H9 (cell line): ENCODE measurements at places on chromosomes 2 and 18. TPM values are rescaled to one million over a fixed set of nuclear protein-coding genes. Genes with fewer than 3 reads are reported as not detected.

DNA sequence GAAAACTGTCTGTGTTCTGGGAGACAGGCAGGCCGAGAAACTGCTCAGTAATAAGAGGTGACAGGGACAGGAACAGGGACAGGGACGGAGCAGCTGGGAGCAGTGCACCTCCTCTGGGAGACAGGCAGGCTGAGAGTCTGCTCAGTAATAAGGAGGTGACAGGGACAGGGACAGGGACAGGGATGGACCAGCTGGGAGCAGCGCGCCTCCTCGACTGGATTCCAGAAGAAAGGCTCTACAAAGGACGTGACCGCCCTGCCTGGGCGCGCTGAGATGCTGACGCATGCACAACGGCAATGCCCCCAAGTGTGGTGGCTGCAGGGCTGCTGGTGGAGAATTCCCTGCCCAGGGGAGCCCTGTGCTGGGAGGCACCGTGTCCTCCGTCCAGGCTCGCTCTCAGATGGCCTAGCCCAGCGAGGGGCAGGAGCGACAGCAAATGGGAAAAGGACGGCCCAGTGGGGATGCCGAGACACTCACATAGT is 44.2 kb upstream of the PXDN start:
- DNase-seq = no peak
- no peaks in the 10 kb centered on the region; the same call in 1 of the 2 replicates for H3K4me1 ChIP-seq
- H3K27me3 ChIP-seq = no peaks in the 10 kb centered on the region
- H3K27ac ChIP-seq = no peak overlapping the region
- no peaks in the 10 kb centered on the region for H3K36me3 ChIP-seq

- H3K27ac ChIP-seq = no peak overlapping the region
- peaks cover 18% of the 10 kb centered on the region for H3K36me3 ChIP-seq
- H3K4me3 ChIP-seq = no peak overlapping the region
- DNase-seq = no peak
- no peaks in the 10 kb centered on the region for H3K27me3 ChIP-seq
These were observed 69.4 kb upstream of the ODC1 start for GRCh38 chr2:10517351-10518043.

DNA sequence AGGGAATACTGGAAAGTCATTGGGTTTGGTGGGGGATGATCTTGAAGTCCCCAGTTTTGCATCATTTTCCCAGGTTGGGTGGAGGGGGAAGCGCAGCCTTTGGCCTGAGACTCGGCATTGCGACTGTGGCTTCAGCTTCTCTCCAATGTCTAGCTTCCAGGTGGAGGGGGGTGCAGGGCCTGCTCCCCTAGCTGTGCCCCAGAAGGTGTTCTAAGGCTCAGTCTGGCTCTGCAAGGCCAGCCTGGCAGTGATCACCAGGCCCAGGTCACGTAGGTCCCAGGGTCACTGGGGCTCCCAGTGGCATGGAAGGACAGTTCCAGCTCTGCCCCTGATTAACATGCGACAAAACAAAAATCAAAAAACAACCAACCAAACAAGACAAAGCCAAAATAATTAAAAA is 56.9 kb upstream of the HAAO start:
- no peaks in the 10 kb centered on the region for H3K27me3 ChIP-seq
- H3K36me3 ChIP-seq = no peaks in the 10 kb centered on the region
- no peak for DNase-seq
- H3K4me3 ChIP-seq = no peak overlapping the region
- H3K4me1 ChIP-seq = no peaks in the 10 kb centered on the region

Gene KCNE4
- total RNA-seq = 0.20 and 0.24 TPM in 2 replicates

- H3K36me3 ChIP-seq = no peaks in the 10 kb centered on the region
- DNase-seq = no peak
- no peak overlapping the region for H3K27ac ChIP-seq
- H3K4me3 ChIP-seq = no peak overlapping the region
- H3K4me1 ChIP-seq = no peaks in the 10 kb centered on the region
- no peaks in the 10 kb centered on the region for H3K27me3 ChIP-seq
These were observed 15.4 kb upstream of the FAP start for GRCh38 chr2:162258686-162259085.

DNA sequence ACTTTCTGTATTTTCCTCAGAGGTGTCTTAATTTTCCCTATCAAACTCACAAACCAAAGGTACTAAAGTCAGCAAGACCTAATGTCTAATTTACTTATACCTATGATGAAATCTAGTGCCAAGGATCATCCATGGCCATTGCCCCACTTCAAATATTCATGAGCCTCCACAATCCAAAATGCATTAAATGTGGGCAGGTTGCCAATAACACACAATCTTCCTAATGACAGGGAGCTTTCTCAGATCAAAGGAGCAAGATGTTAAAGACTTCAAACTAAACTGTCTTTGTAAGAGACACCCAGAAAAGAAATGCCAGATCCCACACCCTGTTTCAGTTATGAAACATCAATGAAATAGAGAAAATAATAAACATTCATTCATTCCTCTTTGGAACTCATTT is 143.2 kb downstream of the TMEFF2 start:
- no peak overlapping the region for H3K4me3 ChIP-seq
- no peaks in the 10 kb centered on the region for H3K27me3 ChIP-seq
- H3K36me3 ChIP-seq = no peaks in the 10 kb centered on the region
- no peak for DNase-seq
- no peaks in the 10 kb centered on the region for H3K4me1 ChIP-seq

GRCh38 chr2:119204525-119204924 is 19.1 kb upstream of the STEAP3 start:
- H3K4me1 ChIP-seq = peaks cover 2% of the 10 kb centered on the region
- no peak overlapping the region for H3K4me3 ChIP-seq
- no peaks in the 10 kb centered on the region for H3K36me3 ChIP-seq
- H3K27ac ChIP-seq = no peak overlapping the region
- H3K27me3 ChIP-seq = no peaks in the 10 kb centered on the region

GRCh38 chr2:172087207-172087779 is 2.0 kb downstream of the DLX1 start:
- no peak for DNase-seq
- peaks cover 89% of the 10 kb centered on the region for H3K27me3 ChIP-seq
- peaks cover 2% of the 10 kb centered on the region; the same call in 1 of the 2 replicates for H3K4me1 ChIP-seq
- no peaks in the 10 kb centered on the region for H3K36me3 ChIP-seq
- no peak overlapping the region for H3K27ac ChIP-seq
- peak overlapping the region; percentile 43 for H3K4me3 ChIP-seq

GRCh38 chr2:74952575-74952974 is 5.9 kb upstream of the POLE4 start:
- H3K27me3 ChIP-seq = no peaks in the 10 kb centered on the region
- H3K4me3 ChIP-seq = no peak overlapping the region
- no peak overlapping the region for H3K27ac ChIP-seq
- H3K4me1 ChIP-seq = 0 out of 2 replicates have a peak, but pooled peaks cover under 1% of the 10 kb centered on the region

Gene KATNAL2
- total RNA-seq = 20.1 and 21.7 TPM in 2 replicates

GRCh38 chr2:154370873-154371272 is 327.6 kb upstream of the KCNJ3 start:
- H3K27me3 ChIP-seq = no peaks in the 10 kb centered on the region
- no peak overlapping the region for H3K27ac ChIP-seq
- no peaks in the 10 kb centered on the region for H3K36me3 ChIP-seq
- no peak for DNase-seq
- peaks cover 3% of the 10 kb centered on the region; the same call in 1 of the 2 replicates for H3K4me1 ChIP-seq

DNA sequence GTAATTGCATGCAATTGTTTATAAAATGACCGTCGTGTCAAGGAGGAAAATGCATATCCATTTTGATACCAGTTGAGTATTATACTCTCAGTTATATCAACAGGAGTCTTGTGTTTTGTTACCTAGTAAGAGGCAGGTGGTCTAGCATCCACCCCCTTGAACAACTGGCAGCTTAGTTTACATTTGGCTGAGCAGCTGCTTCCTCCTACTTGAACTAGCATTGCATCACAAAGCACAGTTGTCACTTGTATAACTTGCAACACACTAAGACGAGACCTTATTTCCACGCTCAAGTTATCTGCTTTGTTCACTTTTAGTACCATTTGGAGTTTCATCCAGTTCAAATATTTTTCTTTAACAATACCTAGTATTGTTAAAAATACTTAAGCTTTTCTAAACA is 75.4 kb upstream of the UBE2E3 start:
- no peaks in the 10 kb centered on the region for H3K27me3 ChIP-seq
- H3K4me3 ChIP-seq = no peak overlapping the region
- peaks cover 4% of the 10 kb centered on the region; the same call in 1 of the 2 replicates for H3K4me1 ChIP-seq
- no peaks in the 10 kb centered on the region for H3K36me3 ChIP-seq

DNA sequence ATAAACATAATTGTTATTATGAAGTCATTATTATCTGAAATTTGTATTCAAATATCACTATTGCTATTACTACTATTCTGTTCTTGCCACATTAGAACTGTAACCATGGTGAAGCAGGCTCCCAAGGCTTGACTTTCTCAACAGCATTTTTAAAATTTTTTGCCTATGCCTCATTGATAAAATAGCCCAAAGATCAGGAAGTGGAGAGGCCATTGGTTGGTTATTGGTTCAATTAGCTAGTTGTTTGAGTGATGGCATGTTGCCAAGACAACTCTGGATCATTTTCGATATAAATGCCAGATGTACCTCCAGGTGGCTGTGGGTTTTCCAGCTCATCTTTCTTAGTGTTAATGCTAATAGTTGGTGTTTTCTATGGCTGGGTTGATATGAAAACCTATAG is 513.5 kb downstream of the TRIB2 start:
- H3K4me3 ChIP-seq = no peak overlapping the region
- no peaks in the 10 kb centered on the region for H3K36me3 ChIP-seq
- no peaks in the 10 kb centered on the region for H3K27me3 ChIP-seq
- H3K27ac ChIP-seq = no peak overlapping the region
- H3K4me1 ChIP-seq = no peaks in the 10 kb centered on the region
- no peak for DNase-seq

DNA sequence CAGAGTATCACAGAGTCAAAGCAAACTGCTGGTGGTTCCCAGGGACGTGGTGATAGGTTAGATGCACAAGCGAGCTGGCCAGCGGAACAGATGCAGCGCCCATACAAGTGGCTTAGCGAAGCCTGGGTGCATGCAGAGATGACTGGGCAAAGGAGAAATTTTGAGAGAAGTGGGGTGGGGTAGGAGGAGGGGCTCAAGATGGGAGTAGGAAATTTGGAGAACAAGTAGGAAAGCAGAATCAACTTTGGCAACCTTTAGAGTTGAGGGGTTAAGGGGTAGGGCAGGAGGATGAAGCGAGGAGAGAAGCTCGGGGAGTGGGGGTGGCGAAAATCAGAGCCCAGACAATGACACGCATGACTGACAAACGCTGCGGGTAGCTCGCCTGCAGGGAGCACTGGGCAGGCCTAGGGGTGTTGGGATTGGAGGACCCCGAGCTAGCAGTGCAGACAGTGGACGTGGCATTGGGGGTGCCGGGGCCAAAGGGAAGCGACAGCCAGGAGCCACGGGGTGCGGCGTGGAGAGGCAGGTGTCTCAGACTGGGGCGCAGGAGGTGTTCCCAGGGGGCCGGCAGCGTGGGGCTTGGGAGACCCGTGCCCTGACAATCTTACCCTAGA is 431 bp downstream of the FAM98A start:
- H3K4me3 ChIP-seq = peak overlapping the region; percentile 98
- peaks cover 16% of the 10 kb centered on the region for H3K36me3 ChIP-seq
- H3K27me3 ChIP-seq = no peaks in the 10 kb centered on the region

Gene CAPN14
- total RNA-seq = 0.07 and 0.09 TPM in 2 replicates

- no peak overlapping the region for H3K4me3 ChIP-seq
- no peak overlapping the region for H3K27ac ChIP-seq
- H3K36me3 ChIP-seq = no peaks in the 10 kb centered on the region; the same call in 1 of the 2 replicates
- DNase-seq = no peak
These were observed 681.2 kb downstream of the RNF144A start for GRCh38 chr2:7598402-7598801.

GRCh38 chr2:226366920-226367319 is 432.7 kb downstream of the IRS1 start:
- no peak overlapping the region for H3K4me3 ChIP-seq
- no peak overlapping the region for H3K27ac ChIP-seq
- H3K4me1 ChIP-seq = no peaks in the 10 kb centered on the region

DNA sequence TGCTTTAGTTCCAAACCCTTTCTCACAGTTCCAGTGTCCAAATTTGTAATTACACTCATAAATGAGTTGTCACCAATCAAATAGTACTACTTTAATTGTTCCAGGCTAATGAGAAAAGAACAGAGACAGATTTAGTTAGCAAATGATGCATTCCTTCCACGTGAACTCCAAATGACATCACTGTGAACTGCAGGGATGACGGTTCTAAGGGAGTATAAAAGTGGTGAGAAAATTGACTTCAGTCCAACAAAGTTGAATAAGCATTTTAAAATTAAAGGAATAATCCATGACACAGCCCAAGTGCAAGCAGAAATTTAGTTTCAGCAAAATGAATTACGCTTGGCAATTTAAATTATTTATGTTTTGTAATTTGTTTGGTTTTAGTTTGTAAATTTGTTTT is 102.0 kb upstream of the LRATD1 start:
- no peaks in the 10 kb centered on the region for H3K36me3 ChIP-seq
- no peaks in the 10 kb centered on the region for H3K27me3 ChIP-seq
- no peak overlapping the region for H3K4me3 ChIP-seq
- no peak for DNase-seq

- H3K27me3 ChIP-seq = no peaks in the 10 kb centered on the region
- H3K36me3 ChIP-seq = no peaks in the 10 kb centered on the region
- no peak overlapping the region for H3K4me3 ChIP-seq
- no peak overlapping the region for H3K27ac ChIP-seq
These were observed 17.3 kb downstream of the NOL4 start for GRCh38 chr18:34207344-34207851.

DNA sequence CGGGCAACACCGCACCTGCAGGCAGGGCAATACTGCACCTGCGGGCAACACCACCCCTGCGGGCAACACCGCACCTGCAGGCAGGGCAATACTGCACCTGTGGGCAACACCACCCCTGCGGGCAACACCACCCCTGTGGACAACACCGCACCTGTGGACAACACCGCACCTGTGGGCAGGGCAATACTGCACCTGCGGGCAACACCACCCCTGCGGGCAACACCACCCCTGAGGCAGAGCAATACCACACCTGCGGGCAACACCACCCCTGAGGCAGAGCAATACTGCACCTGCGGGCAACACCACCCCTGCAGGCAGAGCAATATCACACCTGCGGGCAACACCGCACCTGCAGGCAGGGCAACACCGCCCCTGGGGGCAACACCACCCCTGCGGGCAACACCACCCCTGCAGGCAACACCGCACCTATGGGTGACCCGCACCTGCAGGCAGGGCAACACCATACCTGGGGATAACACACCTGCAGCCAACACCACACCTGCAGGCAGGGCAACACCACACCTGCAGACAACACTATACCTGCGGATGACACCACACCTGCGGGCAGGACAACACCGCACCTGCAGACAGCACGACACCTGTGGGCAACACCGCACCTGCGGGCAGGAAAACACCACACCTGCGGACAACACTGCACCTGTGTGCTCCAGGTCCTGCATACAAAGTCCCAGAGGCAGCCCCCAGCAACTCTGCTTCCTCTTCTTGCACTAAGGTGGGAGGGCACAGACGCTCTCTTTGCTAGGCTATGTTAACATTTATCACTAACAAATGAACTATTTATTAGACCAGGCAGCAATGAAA is 57.7 kb downstream of the EIPR1 start:
- no peak overlapping the region for H3K4me3 ChIP-seq
- no peaks in the 10 kb centered on the region for H3K27me3 ChIP-seq
- no peak overlapping the region for H3K27ac ChIP-seq
- H3K4me1 ChIP-seq = peaks cover 4% of the 10 kb centered on the region; the same call in 1 of the 2 replicates
- no peak for DNase-seq
- peaks cover 25% of the 10 kb centered on the region for H3K36me3 ChIP-seq

GRCh38 chr2:166892397-166892796 is 4.1 kb downstream of the XIRP2 start:
- peak; percentile 32 for DNase-seq
- H3K4me3 ChIP-seq = no peak overlapping the region
- H3K4me1 ChIP-seq = no peaks in the 10 kb centered on the region
- H3K27ac ChIP-seq = no peak overlapping the region
- H3K27me3 ChIP-seq = no peaks in the 10 kb centered on the region
